Umbilical cord (tissue), 2 donors: ENCODE measurements at places on chromosomes 4 and X.
A peak's percentile ranks its signal among the peaks of the same experiment; 100 is the strongest.

- DNase-seq, result peak; percentile 46
Observed at GRCh38 chr4:70651864-70652506, 14.3 kb downstream of the JCHAIN start.

- peak; percentile 3 for DNase-seq
Observed at GRCh38 chrX:149453906-149454822, 50.9 kb downstream of the IDS start.

DNA sequence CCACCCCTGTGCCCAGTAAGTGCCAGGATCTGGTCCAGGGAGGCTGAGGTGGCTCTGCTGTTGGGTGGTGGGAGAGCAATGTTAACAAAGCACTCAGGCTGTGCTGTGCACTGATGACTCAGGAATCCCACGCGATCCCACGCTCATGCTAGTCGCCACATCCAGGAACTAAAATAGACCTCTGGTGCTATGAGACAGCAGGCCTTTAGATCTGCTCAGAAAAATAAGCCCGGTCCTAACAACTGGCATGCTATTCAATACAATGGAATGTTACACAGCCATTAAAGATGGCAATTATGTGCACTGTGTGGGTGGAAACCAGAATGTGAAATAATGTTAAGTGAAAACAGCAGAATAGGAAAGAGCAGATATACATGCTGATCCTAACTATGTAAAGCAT is 26.0 kb downstream of the ARL13A start:
- DNase-seq, result no peak

DNA sequence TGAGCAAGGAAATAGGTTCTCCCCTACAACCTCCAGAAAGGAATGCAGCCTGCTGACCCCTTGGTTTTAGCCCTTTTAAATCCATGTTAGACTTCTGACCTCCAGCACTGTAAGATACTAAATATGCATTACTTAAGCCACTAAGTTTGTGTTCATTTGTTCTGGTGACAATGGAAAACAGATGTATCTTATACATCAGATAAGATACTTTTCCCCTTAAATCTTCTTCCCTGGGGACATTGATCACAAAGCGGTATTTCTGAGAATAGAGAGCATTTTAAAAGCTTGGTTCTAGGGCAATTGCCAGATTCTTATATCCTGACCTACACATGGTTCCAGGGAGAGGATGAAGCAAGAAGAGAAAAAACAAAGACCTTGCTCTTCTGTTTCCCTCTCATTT is 6.5 kb upstream of the TMEM184C start:
- no peak for DNase-seq

DNA sequence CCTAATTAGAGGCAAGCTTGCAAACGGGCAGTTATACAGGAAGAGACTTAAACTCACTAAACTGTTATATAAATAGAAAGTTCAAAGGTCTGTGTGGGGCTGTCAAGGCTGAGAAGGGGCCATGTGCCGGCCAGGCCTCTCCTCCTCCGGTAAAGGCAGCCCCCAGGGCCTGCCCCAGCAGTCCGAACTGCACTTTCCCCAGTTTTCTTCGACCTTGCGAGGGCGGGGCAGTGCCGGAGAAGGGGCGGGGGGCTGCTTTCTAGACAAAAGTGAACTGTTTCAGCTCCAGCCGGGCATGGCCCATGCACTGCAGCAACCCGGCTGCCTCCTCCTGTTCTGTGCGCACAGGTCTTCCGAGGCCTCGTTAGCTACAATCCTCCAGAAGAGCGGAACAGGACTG is 4.1 kb downstream of the AFF2 start:
- DNase-seq, result no peak

DNA sequence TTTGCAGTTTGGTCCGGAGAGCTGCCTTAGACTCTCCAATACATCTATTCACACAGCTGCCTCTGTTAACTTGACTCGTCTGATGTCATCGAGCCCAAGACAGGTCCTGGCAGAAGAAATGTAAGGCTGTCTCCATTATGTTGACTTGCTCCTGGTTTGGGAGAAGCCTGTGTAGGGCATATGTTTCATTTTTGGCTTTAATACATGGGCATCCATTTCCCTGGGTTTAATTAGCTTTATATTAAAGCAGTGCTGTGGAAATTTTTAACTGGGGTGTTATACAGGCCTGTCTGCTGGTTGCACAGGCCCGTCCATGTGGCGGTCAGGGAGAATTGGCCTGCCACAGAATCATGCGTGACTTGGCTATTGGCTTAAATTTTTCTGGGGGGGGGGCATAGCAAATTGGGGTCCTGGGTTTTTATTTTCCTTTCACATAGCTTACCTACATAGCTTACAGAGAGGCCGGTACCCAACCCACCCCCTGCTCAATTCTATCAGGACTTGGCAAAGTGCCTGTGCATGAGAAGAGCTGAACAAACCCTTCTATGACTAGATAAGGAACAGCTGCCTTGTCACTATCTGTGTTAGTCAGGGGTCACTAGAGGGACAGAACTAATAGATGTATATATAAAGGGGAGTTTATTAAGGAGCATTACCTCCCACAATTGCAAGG is 123.5 kb upstream of the WDR1 start:
- peak; percentile 6 for DNase-seq

- no peak for DNase-seq
Observed at GRCh38 chr4:109319156-109319555, 16.7 kb upstream of the COL25A1 start.

DNA sequence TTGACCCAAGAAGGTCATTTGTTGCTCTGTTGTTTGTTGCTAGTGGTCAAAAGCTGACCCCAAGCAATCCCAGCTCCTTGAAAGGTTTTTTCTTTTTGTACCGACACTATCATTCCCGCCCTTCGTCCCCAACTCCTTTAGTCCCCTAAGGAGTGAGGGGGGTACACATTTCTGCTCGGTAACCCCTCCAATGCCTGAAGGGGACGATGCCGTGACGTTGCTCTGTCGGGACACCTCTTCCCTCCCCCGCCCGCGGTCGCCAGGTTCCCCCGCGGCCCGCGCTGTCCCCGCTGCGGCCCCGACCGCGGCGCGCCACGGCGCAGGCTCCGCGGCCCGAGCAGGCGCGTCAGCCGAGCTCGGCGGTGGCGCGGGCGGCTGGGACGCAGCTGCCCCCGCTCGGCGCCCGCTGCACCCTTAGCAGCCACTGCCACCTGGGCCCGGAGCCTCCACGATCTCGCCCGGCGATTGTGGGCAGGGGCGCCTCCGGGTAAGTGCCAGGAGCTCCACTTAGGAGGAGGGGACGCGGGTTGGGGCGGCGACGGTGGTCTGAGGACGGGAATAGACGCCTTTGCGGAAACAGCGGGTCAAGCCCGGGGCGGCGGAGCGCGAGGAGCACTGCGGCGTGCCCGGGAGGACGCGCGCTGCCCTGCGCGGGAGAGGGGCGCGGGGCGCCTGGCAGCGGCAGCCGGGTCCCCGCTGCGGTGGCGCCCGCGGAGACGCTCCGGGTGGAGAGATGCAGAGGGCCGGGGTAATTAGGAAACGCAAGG is at the start of gene GLRB:
Gene GLRB, plus strand, starts transcription at position 340 of the 767 bp plus-strand sequence. CDS start 1,875 bp downstream, outside the sequence.
- peak; percentile 49 for DNase-seq

DNA sequence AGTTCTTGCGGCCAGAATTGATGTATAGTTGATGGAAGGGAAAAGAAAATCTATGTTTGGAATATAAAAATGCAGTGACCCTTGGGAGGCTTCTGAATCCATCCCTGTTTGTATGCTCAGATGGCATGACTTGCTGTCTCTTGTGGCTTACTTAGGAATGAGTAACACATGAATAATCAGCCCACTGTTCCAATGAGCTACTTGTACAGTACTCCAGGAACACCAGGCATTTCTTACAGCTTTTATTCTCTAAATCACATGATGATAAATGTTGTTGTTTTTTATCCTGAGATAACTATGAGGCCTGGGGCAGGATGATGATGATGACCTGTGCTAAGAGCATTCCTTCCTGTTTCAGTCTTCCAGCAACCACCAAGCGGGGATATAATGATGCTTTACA is 18.9 kb downstream of the TMPRSS11E start:
- DNase-seq, result no peak

DNA sequence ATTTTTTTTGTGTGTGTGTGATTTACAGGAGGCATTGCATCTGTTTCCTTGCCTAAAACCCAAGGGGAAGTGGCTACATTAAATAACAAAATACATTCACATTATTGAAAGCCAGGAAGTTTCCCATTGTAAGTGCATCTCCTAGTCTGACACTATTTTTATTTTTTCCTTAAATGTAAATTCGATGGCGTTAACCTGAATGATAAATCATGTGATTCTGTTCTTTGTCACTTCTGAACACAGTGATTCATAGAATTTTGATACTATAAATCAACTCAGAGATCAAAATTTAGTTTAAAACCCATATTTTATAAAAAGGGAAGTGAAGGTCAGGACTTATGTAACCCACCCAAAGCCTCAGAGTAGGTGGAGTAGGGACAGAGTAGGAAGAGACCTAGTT is 258.1 kb downstream of the GABRG1 start:
- DNase-seq, result no peak
